ENCODE measurements at places on chromosomes 2 and 18.
A peak's percentile ranks its signal among the peaks of the same experiment; 100 is the strongest.

DNA sequence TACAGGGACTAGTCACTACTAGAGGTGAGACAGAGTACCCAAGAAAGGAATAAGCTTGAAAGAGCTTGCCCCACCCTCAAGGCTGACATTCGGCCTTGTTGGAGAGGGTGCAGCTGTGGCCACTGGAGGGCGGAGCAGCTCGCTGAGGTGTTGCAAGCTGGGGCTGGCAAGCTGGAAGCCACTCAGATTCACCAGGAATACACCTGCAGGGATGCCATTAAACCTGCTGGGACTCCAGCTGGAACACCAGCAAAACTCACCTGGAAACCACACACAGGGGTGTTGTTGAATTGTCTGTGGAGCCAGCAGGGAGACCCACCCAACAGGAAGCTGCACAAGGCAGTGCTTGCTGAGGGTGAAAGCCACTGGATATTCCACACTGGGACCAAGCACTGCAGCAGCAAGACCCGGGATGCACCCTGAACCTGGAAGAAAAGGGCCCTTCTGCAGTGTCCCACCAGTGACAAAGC lies 26.1 kb downstream of the KCTD18 start:
- peak; percentile 39 for DNase-seq

GRCh38 chr18:7617738-7618422 lies 50.8 kb downstream of the PTPRM start:
- peak; percentile 35 for DNase-seq

DNA sequence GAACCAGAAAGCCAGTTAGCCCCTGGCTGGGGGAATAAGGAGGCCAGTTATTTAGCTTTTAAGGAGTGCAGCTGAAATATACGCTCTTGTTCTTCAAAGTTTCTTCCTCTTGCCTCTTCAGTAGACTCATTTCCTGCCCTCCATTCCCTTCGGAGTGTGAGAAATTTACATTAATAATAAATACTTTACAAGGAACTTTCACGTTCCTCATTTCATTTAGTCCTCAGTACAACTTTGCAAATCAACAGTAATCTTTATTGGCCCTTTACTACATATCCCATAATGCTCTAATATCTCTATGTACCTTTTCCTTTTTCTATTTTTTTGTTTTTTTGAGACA lies 15.6 kb downstream of the PLCD4 start:
- no peak for DNase-seq

DNA sequence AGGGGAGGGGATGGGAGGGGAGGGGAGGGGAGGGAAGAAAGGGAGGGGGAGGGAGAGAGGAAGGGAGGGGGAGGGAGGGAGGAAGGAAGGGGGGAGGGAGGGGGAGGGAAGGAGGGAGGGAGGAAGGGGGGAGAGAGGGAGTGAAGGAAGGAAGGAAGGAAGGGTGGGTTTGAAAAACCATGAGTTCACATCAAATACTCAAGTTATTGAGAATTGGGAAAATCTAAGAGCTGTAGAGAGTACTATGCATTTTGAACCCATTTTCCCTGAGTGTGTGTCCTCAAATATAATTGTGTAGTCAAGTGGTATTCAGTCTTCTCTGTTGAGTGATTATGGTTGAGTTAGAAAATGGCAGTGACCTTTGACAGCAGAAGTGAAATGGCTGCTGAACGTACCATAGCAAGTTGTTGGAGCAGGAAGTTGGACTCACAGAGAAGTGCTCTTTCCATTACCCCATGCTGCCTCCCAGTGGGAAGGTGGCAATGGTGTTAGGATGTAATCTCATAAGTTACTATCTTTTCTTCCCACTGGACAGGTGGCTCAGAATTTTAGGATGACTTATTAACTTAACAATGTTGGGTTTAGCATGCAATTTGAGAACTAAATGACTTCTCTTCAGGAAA lies 214.6 kb downstream of the SETBP1 start:
- DNase-seq = peak; percentile 84

- DNase-seq = no peak
These were observed 64.0 kb upstream of the ST8SIA5 start for GRCh38 chr18:46820863-46821262.

- DNase-seq = peak; percentile 51
These were observed 90.7 kb downstream of the NCKAP5 start for GRCh38 chr2:133477616-133477990.

DNA sequence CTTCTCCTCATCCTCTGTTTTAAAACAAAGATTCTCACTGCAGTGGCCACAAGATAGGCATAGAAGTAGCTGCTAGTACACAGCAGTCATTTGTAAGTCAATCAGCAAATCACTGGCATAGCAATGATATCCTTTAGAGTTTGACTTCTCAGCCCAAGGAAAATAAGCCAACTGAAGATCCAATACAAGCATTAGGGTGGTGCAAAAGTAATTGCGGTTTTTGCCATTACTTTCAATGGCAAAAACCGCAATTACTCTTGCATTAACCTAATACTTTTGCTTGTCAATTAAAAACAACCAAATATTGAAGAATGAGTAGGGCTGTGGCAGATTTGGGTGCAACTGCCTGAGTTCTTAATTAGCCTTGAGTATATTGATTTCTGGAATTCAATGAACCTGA lies 2.8 kb downstream of the G6PC2 start:
- DNase-seq = no peak

DNA sequence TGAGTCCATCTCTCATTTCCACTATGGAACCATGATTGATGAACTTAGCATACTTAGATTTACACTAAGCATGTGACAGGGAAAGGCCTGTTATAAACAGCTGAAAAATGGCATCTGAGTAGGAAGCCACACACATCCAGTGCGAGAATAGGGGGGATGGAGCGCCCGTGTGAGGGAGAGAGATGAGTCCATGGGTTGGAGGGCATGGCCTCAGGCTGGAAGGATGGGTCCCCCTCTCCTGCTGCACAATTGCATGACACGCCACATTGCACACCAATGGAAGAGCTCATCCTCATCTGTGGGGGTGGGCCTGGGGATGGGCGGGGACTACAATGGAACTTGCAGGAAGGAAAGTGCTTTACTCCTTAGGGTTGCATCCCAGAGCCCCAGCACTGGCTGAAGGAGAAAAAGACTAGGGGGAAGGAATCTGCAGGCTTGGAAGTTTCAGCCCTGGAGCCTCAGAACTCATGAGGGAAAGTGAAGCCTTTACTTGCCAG lies 46.4 kb upstream of the CXCR4 start:
- DNase-seq = no peak

DNA sequence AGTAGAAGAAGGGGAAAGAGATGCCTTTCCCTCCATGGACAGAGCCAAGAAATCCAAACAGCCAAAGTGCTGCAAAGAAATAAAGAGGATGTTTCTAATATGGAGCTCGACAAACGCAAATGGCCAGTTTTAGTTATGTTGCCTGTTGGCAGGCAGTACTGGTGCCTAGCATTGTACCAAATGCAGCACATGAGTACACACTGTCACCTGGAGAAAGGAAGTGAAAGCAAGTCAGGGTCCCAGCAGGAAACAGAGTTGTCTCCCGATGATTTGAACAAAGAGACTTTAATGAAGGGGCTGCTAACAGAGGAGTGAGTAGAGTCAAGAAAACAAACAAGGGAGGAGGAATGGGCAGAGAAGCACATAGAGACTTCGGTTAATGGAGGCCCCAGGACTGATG lies 623.0 kb downstream of the BCL11A start:
- DNase-seq = no peak

- no peak for DNase-seq
These were observed 1.2 kb downstream of the ACMSD start for GRCh38 chr2:134839649-134840048.

DNA sequence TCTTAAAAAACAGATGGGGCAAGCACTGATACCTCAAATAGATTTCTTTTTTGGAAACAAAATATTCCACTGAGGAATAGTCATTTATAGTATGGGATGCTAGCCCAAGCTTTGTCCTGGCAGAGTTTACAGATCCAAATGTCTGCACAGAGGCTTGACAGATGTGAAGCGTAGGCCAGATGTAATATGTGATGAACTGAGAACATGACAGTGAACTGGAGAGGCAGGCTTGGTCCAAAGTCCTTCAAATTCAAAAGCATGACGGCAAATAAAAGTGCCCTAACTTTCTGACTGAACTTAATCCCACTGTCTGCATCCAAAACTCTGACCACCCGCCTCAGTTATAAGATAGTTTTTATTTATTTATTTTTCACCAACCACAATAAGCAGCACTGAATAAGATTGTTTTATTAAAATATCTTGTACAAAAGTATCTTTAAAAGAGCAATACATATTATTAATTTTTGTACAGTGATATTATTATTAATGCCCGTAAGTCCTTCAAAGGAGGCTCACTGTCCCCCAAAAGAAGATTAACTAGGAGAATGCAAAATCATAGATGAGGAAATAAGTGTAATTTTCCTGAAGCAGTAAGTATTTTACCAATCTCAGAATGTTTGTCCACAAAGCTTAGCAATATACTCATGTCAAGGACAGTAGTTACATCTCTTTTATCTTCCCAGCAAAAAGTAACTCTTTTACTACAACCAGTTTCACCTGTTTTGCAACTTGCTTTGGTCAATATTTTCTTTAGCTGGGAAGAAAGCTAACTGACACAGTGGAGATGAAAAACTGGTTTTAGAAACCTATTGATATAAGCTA lies 10.7 kb upstream of the SPOPL start:
- DNase-seq = no peak

DNA sequence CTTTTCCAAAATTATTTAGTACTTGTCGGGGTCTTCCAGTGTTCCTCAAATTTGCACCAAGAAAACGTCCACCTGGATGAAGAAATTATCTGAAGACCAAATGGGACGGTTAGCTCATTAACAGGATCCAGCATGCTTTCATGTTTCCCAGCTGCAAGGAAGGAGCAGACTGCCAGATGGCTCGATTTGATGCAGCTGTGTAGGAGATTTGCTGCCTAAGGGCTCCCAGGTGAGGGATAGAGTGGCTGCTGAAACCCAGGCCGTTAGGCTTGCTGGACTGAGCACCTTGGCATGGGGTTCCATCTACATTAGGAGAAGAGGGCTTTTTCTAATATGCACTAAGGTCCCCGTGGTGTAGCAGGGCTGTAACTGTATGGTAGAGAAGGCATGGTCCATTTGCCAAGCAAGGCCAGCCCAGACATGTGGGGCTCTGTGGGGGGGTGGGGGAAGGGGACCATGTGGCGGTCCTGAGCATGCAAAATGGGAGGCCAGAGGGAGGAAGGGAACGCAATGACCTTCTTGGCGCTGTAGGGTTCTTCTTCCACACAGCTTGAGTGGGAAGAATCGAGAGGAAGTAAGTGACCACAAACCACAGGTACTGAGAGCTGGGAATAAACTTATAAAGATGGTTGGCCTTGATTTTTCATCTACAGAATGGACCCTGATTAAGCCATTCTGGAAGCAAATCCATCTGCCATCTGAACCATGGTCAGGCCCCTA lies 144.0 kb downstream of the TMEM163 start:
- DNase-seq = no peak

DNA sequence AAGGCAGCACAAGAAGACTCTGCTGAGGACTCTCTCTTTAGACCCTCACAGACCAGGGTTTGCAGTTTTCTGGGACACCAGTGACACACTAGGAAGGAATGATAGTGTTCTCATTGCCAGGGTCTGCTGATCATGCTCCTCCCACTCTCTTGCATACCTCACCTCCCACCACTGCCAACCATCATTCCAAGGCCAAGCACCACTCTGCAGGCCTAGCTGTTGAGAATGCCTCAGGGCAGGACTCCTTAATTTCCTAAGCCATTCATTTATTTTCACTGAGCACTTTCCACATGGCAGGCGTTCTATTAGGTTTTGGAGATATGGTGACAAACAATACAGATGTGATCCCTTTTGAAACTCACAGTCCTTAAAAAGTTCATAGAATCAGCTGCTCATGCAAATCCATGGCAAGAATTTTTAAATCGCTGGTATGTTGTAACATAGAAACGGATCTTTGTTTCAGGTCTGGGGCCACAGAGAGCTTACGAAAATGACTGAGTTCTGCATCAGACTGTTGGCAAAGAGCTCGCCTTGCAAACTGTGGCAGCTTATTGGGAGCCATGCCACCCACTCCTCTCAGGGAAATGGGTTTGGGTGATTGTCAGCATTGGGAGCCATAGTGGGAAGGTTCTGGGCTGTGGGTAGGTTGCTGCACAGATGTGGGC lies 78.5 kb downstream of the XDH start:
- DNase-seq = peak; percentile 47

DNA sequence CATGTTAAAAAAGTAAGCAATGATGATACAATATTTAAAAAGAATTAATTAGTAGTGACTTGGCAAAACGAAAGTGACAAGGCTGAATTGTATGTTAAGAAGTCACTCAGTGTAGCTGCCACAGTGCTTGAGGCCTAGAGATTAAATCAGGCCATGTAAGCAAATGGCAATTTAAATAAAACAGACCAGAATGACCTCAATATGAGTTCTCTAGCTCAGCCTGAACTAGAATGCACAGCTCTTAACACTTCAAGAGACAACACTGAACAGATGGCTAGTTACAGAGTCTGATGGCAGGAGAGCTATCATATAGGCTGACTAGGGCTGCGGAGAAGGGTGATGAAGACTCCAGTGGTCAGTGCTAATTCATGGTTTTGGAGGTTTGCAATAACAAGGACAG lies 117.9 kb upstream of the ZBTB14 start:
- DNase-seq = no peak

- no peak for DNase-seq
These were observed 26.2 kb downstream of the PHLPP1 start for GRCh38 chr18:62741584-62741983.

- DNase-seq = no peak
These were observed 153.6 kb upstream of the ARHGAP28 start for GRCh38 chr18:6575908-6576307.

GRCh38 chr2:72027426-72028161 lies 120.1 kb downstream of the CYP26B1 start:
- no peak for DNase-seq

DNA sequence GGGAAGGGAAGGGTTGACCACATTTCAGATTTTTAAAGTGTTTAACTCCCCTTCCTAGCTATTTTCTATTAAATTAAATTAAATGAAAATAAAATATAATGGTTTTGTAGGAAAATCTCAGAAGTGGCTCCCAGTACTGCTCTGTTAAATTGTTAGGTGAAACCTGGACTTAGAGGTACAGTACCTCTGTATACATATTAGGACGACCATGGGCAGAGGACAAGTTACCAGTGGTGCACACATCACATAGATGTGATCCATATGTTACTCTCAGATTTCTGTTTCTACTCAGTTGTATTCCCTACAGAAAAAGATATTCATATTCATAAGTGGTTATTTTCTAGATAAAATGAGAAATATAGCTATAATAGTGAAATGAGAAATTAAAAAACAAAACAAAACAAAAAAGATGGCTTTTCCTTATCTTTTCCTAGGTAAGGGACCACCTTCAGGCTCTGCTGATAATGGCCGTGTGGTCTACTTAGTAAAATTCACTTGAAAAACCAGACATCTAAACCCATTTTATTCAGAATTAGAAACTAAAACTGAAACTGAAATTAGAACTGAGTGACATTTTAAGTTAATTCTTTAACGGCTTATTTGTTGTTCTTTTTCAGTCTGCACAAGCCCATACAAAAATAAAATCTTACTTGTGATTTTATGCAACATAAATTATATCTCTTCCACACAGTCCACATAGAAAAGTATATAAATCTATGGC lies 832.5 kb upstream of the CHAC2 start:
- no peak for DNase-seq

GRCh38 chr2:66432801-66433694 lies 1.9 kb upstream of the MEIS1 start:
- DNase-seq = peak; percentile 97

- no peak for DNase-seq
These were observed 1.6 kb downstream of the SH3BP4 start for GRCh38 chr2:234953116-234954031.

GRCh38 chr2:203802342-203803052 lies 65.1 kb upstream of the CTLA4 start:
- peak; percentile 87 for DNase-seq

Data from cardiac fibroblast (primary cell).